ENCODE measurements at places on chromosomes 2 and 18.
A peak's percentile ranks its signal among the peaks of the same experiment; 100 is the strongest.

DNA sequence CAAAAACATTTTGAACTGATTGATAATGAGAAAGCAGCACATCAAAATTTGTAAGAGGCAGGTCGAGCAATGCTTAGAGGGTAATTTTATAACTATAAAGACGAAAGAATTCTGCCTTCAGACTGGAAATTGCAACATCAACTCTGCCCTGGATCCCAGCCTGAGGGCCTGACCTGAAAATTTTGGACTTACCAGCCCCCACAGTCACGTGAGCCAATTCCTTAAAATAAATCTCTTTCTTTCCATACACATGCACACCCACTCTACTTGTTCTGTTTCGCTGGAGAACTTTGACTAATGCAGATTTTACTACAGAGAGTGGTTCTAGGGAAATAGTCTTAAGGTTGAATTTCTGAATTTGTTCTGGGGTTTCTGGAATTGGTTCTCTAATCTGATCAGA, 14.6 kb upstream of the ACOXL start:
- DNase-seq, result no peak

- DNase-seq, result no peak
Observed at GRCh38 chr18:69954719-69955480, 7.2 kb upstream of the CD226 start.

- no peak for DNase-seq
Observed at GRCh38 chr18:9561759-9562158, 52.6 kb downstream of the PPP4R1 start.

DNA sequence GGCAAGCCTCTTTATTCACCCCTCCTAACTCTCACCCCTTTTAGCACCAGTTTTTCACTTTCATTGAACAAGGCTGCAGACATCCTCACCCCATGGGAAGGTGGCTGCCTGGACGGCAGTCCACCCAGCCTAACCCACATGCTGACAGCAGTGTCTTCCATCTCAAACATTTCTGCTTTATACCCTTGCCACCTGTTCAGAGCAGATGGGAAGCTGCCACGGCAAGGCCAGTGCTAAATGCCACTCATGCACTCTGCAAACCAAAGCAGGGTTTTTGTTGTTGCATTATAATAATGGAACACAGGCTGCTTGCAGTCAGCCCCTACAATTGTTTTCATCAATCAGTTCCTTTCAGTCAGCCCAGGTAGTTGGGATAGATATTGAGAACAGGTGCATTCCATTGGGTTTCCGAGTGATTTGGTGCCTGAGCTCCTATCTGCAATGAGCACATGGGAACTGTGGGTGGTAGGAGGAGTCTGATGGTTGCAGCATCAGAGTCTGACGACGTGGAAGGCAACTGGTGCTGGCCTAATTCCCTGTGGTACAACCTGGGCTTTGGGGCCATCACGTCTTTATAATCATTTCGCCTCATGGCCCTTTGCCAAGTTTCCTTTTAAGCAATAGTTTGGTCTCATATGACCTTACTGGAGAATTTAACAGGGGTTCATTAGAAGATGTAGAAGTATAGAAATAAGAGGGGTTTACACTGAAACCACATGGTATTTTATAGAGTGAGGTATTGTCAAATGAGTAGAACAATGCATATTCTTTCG, 252.5 kb upstream of the SP5 start:
- DNase-seq, result no peak

DNA sequence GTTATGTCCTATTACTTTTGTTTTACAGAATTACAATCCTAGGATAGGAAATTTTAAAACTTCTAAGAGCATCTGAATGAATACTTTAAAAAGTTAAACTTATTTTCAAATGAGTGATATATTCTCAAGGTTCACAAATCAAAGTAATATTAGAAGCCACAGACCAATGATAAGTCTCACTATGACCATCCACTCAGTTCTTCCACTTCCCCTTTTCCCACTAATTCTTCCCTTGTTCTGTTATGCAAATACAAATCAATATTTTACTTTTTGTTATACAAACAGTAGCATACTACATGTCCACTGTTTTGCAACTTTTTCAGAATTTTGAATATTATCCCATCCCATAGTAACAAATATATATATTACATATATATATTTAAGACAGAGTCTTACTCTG, 20.2 kb downstream of the USP37 start:
- no peak for DNase-seq

- DNase-seq, result no peak
Observed at GRCh38 chr2:217974389-217975005, 28.3 kb downstream of the TNS1 start.

- DNase-seq, result no peak
Observed at GRCh38 chr2:152166633-152167032, 8.9 kb downstream of the STAM2 start.

DNA sequence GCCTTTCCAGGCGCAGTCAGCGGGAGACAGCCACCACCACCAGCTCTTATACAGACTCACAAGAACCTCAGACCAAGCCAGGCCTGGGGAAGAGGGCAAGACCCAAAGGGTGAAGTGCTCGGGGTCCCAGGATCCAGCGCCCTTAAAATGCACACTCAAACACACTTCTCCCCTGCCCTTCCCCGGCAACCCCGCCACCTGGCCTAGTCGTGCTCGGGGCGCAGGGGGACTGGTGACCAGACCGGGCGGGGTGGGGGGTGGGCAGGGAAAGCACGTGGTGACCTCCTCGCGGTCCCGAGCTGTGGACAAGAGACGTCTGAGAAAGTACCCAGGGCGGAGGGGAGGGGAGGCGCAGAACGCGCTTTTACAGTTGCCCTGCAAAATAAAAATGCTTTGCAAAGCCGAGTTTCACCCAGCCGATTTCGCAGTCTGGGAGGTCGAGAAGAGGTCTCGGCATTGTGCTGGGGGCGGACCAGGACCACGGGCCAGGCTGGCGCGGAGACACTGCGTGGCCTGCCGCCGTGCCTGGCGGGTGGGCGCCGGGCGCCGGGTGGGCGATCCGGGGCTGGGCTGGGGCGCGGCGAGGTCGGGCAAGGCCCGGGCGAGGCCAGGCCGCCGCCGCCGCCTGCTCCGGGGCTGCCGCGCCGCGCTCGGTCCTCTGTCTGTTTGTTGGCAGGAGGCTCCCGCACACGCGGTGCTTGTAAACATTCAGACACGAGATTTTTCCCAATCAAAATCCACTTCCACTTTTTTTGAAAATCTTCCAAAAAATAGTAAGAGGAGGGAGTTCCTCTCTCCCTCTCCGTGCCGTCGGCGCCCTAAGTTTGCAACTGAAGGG, 2.0 kb downstream of the BCL11A start:
- no peak for DNase-seq

DNA sequence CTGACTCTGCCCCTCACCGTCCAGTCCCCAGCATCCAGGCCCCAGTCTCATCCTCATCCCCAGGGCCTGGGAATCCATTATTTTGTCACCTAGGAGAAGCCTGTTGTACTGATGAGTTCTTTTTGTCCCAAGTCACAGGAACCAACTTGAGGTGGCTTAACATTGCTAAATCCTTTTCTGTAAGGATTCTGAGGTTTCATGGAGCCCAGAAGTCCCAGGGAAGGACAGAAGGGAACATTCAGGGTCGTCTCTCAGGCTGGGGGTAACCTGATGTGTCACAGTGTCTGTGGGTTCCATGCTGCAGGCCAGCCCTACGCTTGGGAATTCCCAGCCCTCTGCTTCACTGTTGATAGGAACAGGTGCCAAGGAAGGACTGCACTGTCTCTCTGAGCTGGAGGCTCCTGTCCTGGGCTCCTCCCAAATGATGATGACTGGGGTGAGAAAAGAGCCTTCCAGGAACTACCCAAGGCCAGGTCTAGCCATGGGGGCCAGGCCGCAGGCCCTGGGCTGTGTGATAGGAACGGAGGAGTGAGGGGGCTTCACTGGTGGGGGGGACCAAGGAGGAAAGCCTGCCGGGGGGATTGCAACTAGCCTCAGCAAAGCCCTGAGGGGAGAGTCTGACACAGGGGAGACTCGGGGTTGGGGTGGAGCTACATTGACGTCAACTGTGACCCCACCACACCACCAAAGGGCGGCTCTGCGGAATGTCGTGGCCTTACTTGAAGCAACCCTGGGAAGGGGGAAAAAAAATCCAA, 145.7 kb downstream of the SMAD7 start:
- DNase-seq, result no peak

DNA sequence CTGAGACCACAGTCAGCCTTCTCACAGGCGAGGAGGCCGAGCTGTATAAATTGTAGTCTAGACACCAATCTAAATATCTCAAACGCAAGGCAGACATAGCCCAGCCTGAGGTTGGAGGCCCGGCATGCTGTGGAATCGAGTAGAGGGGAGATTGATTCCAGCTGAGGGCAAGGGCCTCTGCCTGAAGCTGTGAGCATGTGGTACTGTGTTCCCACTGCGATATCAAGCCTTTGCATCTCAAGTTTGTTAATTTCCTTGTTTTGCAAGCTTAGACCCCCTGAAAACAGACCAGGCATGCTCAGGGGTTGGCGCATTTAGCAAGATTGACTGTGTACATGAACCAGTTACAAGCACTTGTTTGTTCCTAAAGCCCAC, 65.1 kb upstream of the FOSL2 start:
- no peak for DNase-seq

DNA sequence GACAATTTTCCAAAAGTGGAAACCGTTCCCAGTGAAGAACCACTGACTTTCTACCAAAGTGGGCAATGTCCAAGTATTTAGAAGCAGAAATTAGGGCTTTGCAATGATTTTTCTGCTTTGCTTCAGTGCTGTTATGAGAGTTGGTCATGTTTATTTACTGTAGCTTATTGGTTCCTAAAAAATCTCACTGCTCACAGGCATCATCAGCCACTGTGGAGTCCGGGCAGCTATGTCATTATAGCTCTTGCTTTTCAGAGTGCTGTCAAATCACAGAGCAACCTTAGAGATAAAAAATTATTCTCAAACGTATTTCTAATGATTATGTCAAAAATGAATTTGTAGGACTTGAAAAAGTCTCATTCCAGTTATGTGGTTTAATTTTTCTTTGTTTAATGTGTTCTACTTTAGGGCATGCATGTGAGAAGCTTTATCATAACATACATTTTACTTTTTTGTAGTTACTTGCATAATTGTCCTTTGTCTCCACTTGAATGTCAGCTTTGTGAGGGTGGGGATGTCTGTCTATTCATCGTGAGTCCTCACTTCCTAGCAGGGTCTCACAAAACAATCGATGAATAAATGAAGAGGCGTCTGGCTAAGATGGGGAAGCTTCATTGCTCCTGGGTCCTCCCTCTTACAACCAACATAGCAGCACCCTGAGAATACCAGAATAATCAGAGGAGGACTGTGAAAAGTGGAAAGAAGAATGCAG, 117.6 kb downstream of the TPGS2 start:
- no peak for DNase-seq

- DNase-seq, result no peak
Observed at GRCh38 chr2:111707700-111708099, 176.3 kb downstream of the ANAPC1 start.

GRCh38 chr2:43464590-43464989, 131.2 kb downstream of the THADA start:
- no peak for DNase-seq

- no peak for DNase-seq
Observed at GRCh38 chr2:26911911-26912861, 58.3 kb upstream of the MAPRE3 start.

- no peak for DNase-seq
Observed at GRCh38 chr18:48949606-48950535, 894 bp downstream of the SMAD7 start.

- DNase-seq, result no peak
Observed at GRCh38 chr2:213490087-213490486, 205.8 kb downstream of the SPAG16 start.

DNA sequence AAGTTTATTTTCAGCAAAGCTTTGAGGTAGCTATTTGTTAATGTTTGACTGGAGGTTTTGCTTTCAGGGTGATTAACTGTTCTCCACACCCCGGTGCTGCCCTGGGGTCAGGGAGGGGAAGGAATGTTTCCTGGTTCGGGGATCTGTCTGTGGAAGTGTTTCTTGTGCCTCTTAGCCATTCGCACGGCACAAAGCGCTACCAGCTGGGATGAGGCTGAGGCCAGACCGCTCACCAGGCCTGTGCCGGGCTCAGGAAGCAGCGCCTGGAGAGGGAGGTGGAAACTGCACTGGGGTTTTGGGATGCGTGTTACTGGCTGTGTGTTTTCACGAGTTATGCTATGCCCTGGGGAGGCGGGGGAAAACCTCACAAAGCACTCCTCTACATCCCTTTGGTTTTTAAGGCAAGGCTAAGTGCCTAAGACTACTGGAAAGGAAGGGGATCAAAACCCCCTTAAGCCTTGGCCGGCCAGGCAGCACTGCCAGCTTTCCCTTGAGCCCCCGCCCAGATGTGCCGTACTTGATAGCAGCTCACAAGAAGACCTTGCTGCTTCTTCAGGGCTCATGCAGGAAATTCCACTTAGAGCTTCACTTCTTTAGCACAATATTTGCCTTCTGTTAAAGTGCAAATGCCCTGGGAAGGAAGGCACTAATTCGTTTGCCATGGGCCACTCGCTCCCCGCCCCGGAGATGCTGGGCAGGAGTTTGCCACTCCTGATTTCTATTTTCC, 65.7 kb upstream of the CNGA3 start:
- DNase-seq, result no peak

DNA sequence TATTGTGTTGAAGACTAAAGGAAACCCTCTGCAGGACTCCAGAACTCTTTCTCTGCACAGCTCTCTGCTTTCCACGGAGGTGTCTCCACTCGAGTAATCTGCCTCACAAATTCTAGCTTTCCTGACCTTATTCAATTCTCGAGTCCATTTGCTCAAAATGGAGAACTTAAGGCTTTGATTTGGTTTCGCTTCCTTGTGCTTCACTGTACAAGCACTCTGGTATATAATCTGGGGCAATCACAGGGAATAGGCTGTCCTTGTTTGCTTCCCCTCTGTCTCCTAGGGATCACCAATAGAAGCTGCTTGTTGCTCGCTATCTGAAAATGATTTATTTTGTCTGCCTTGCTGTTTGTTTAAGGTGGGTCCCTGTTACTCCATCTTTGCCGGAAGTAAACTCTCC, 129.1 kb upstream of the DOCK10 start:
- no peak for DNase-seq

GRCh38 chr2:177044671-177045070, 167.9 kb upstream of the HNRNPA3 start:
- no peak for DNase-seq

DNA sequence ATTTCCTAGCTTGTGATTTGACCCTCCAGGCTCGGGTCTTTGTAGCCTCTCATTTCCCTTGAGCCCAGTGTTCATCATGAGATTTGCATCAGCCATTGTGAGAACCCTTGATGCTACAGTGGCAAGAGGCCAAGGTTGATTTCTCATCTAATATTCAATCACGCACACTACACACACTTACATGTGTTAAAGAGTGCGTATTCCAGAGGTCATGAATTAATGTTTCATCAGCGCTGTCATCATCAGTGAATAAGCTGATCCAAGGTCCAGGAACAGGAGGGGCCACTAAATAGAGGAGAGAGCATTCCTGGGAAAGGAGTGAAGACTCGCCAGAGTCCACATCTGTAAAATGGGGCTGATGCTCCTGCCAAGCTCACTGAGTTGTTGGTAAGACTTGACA, 276.1 kb upstream of the SIX2 start:
- peak; percentile 58 for DNase-seq

- DNase-seq, result no peak
Observed at GRCh38 chr18:2537296-2537695, 34.0 kb downstream of the METTL4 start.

GRCh38 chr2:24424387-24424786, 64.1 kb upstream of the ITSN2 start:
- DNase-seq, result no peak

GRCh38 chr18:48637081-48637990, 98.5 kb downstream of the CTIF start:
- no peak for DNase-seq

Measured in fibroblast of skin of left biceps (primary cell).